ENCODE measurements at places on chromosomes 13 and 19. TPM values are rescaled to one million over a fixed set of nuclear protein-coding genes. Genes with fewer than 3 reads are reported as not detected.

ZNF414 gene
- polyA plus RNA-seq = 20.4 TPM

IGFLR1 gene
- polyA plus RNA-seq = 26.0 TPM

TMIGD2 gene
- not detected for polyA plus RNA-seq

APOC4 gene
- not detected for polyA plus RNA-seq

Data from kidney (tissue), 22 donors.